ENCODE measurements at places on chromosomes 12 and 14.
A peak's percentile ranks its signal among the peaks of the same experiment; 100 is the strongest.

DNA sequence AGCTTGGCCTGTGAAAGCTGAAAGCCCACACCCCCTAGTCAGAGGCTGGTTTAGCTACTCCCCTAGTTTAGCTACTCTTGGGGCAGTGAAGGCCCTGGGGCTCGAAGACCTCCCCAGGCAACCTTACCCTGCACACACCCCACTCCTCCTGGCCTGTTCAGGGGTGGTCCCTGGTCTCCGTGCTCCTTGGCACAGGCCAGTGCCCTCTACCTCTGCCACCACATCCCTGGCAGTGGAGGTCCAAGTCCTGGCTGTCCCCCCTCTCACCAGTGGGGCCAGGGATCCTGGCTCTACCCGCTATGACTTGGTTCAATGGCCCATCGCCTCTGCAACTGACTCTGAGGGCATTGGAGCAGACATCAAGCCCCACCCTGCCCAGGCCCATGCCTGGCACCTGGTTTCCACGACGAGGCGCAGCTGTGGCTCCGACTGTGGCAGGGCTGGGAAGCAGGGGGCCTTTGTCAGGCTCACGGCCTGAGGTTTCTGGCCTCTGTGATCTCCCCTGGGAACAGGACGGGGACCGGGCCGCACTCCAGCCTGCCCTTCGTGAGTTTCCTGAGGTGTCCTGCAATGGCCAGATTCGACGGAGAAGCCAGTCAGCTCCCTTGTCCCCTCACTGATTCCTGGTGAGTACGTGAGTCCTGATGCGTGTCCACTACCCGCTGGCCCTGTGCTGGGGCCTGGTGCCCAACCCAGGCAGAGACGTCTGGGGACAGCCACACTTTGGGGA lies 5.7 kb downstream of the TMEM121 start:
- DNase-seq: no peak

GRCh38 chr14:77344377-77344996 lies 23.7 kb downstream of the GSTZ1 start:
- no peak for DNase-seq

- DNase-seq: no peak
Observed at GRCh38 chr12:52486166-52487105, 6.6 kb downstream of the KRT6A start.

DNA sequence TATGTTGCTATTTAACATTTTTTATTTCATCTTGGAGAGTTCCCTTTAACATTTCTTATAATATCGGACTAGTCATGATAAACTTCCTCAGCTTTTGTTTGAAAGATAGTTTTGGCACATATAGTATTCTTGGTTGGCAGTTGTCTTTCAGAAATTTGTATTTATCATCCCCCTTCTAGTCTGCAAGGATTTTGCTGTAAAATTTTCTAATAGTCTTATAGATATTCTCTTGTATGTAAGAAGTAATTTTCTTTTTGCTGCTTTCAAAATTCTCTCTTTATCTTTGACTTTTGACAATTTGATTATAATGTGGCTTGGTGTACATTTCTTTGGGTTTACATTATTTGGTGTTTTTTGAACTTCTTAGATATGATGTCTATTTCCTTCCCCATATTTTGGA lies 116.0 kb upstream of the AVPR1A start:
- DNase-seq: no peak

GRCh38 chr14:89024691-89025090 lies 200.2 kb downstream of the TTC8 start:
- DNase-seq: no peak

GRCh38 chr12:1047898-1048660 lies 57.1 kb downstream of the ERC1 start:
- no peak for DNase-seq

GRCh38 chr14:65945327-65945726 lies 532.8 kb downstream of the FUT8 start:
- no peak for DNase-seq

DNA sequence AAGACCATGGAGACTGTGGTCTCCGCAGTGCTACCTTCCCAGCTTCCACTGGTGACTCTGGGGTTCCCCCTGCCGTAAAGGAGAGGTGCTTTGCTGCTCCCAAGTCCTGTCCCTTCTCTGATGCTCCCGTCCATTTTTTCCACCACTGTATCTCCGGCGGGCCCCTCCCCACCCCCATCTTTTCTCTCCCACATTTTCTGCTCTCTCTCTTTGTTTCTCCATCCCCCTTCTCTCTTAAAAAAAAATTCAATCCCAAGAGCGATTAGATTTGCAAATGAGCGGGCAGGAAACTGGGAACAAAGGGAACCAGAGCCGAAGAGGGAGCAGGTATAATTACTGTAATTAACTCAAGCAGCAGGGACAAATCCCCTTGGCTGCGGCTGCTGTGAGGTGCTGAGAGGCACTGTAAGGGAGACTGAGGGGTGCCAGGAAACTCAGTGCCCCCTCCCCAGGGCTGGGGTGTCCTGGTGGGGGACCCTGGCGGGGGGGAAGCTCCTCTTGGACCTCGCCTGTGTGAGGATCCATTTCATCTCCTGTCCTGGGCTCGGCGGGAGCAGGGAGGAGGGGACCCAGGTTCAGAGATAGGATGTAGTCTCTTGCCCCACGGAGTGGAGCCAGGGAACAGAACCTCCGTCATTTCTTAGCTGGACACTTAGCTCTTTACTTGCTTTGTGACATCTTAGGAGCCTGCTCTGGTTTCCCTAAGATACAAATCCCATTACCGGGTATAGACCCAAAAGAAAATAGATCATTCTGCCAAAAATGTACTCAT lies 140.4 kb upstream of the NRXN3 start:
- DNase-seq: no peak

DNA sequence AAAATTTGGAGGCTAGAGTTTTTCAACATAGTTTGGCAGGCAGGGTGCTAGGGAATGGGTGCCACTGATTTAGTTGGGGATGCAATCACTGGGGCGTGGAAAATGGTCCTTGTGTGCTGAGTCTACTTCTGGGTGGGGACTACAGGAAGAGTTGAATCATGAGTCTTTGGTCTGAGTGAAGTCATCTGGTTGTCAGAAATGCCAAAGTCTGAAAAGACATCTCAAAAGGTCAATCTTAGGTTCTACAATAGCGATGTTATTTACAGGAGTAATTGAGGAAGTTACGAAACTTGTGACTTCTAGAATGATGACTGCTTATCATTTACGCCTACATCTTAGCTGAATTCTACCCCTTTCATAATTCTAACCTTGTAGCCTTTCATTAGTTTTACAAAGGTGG lies 209.1 kb downstream of the NUBPL start:
- DNase-seq: no peak

DNA sequence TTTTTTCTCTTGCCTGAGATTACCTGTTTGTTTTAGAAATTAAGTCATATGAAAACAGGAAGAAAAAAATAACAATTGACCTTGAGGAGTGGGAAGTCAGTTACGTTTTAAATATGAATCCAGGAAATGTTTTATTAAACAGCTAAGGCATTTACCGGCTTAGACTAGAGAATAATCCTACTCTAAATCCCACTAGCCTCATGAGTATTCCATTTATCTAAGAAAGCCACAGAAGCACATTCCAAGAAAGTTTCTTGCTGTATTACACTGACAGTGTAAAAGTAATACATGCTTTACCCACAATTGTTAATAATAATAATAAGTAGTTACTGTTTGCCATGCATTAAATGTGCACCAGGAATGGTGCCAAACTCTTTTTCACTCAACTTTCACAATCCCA lies 90.9 kb downstream of the BMP4 start:
- DNase-seq: no peak

DNA sequence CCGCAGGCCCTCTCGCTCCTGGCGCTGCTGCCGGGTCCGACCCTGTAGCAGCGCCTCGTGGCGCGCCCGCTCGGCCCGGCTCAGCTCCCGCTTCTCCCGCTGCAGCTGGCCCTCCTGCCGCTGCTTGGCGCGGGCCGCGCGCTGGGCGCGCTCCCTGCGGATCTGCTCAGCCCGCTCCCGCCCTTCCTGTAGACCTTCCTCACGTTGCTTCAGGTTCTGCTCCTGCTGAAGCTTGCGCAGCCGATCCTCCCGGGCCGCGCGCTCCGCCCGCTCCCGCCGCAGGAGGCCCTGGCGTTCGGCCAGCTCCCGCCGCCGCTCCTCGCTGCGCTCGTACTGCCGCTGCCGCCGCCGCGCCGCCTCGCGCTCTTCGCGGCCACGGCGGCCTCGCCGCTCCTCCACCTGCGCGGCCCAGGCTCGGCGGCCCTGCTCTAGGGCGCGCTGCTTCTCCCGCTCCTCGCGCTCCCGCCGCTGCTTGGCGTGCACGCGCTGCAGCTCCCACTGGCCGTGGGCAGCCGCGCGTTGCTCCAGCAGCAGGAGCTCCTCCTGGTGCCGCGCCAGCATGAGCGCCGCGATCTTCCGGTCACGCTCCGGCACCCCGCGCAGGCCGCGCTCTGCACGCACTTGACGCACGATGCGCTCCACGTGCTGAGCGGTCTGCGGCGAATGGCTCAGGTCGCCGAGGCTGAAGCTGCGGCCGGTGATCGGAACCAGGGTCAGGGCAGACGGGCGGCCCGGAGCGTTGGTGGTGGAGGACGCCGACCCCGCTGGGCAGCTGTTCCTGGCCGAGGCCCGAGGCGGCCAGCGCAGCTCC lies 2.4 kb downstream of the CCDC177 start:
- no peak for DNase-seq

GRCh38 chr12:3097186-3097804 lies 20.1 kb downstream of the TSPAN9 start:
- no peak for DNase-seq

DNA sequence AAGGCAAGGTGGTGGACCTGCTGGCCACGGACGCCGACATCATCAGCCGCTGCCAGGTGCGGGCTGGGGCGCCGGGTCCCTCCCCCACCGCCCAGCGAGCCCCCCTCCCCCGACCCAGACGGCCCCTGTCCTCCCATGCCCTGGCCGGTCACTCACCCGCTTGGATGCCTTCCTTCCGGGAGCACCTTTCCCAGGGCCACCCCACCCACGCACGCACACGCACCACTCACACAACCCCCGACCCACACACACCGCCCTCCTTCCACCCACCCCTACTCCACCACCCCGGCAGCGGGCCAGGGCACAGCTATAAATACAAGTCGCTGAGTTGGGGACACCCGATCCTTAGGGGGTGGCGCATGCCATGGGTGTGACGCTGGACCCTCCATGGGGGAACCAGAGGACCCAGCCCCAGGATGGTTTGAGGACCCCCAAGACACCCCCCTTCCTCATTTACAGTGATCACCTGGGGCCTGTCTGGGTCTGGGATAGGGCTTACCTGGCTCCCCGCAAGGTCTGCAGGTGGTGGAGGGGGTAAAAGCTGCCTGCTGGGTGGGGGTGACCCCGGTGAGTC lies 465 bp downstream of the ADSS1 start:
- DNase-seq: no peak

DNA sequence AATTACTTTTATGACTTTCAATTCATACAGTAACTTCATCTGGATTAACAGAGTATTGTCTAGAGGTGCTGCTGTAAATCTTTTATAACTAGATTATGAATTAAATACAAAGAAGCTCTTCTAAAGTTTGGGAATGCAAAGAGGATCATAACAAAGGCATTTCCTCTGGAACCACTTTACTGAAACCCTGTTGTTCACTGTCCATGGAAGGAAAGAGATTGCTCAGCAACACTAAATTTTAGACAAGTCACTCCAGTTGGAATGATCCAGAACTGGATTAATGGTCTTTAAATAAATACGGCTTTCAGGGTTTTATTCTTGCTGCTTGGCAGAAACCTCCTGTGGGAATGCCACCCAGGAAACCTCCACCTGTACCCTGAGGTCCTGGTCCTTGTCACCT lies 250.6 kb downstream of the KSR2 start:
- peak; percentile 41 for DNase-seq

DNA sequence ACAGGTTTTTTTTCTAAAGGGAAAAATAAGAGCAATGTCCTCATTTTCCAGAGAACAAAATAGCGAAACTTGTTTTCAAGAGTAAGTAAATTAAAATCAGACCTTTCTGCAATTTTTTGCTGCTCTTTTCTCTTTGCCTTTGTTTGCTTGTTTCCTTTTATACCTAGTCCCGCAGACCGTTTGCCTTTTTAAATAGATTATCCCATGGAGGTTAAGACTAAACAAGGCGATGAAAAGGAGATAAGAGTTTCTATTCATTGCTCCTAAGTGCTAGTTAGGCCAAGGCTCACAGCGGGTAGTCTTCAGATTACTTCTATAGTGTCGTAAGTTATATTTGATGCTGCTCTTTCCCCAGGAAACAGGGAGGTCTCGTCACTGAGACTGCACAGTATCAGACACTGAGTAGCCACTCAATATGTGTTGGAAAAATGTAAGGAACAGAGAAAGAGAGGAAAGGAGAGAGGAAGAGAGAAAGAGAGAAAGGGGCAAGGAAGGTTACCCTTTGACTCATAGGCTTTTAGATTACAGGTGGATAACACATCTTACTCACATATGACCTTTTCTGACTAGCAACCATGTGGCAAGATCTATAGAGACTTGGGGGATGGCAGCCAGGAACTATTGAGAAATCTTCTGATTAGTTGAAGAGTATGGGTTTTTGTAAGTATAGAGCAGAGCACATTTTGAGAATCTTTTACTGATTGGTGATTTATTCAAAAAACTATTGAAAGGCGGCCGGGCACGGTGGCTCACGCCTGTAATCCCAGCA lies 107.5 kb upstream of the PARP11 start:
- no peak for DNase-seq

DNA sequence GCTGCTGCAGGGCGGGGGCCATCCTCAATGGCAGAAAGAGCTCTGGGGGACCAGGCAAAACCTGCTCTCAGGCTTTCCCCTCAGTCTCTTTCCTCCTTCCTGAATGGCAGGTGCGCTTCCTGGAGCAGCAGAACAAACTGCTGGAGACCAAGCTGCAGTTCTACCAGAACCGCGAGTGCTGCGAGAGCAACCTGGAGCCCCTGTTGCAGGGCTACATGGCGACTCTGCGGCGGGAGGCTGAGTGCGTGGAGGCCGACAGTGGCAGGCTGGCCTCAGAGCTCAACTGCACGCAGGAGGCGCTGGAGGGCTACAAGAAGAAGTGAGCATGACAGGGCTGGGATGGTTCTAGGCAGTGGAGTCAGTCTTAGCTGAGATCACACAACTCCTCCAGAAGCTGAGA lies 22.9 kb upstream of the KRT83 start:
- DNase-seq: no peak

- no peak for DNase-seq
Observed at GRCh38 chr12:64225626-64226025, 3.5 kb upstream of the KICS2 start.

GRCh38 chr14:38056270-38056669 lies 151.4 kb upstream of the SSTR1 start:
- DNase-seq: no peak

GRCh38 chr12:132276827-132277373 lies 52.5 kb downstream of the GALNT9 start:
- DNase-seq: no peak

- peak; percentile 46 for DNase-seq
Observed at GRCh38 chr12:64806593-64807460, 17.6 kb upstream of the TBC1D30 start.

GRCh38 chr12:33437598-33437997 lies 2.0 kb downstream of the SYT10 start:
- DNase-seq: no peak

- no peak for DNase-seq
Observed at GRCh38 chr12:124461241-124461673, 106.2 kb downstream of the NCOR2 start.

- DNase-seq: no peak
Observed at GRCh38 chr12:97283297-97283696, 179.3 kb upstream of the RMST start.

Measured in fibroblast of skin of left quadriceps (primary cell).